Substantia nigra (tissue), 51 donors: ENCODE measurements at places on chromosomes 12 and 14.

- no peak for DNase-seq
These were observed 42.9 kb downstream of the ERH start for GRCh38 chr14:69355154-69355597.

DNA sequence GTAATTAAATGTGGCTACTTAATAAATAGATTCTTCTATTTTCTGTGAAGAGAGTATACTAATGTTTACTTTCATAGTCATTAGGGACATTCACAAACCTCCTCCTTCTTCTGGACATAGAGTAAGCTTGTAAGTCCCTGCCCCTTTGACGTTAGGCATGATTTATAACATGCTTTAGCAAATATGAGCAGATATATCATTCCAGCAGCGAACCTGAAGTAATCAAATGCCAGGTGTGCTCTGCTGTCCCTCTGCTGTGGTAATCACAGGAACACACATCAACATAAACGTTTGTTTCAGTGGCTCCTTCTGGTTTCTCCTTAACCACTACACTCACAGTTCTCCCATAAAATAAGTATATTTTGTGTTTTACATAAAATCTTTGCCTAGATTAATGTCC is 961.8 kb downstream of the FLRT2 start:
- DNase-seq: no peak

- DNase-seq: no peak
These were observed 8.2 kb downstream of the HIF1A start for GRCh38 chr14:61703342-61704129.

- no peak for DNase-seq
These were observed 19.8 kb downstream of the DAD1 start for GRCh38 chr14:22569106-22569736.

GRCh38 chr12:53207042-53207441 is at the start of gene ITGB7:
TSS of gene ITGB7 (minus strand) at chr12:53207251. CDS start at chr12:53200443, 6,808 bp downstream.
- DNase-seq: no peak

DNA sequence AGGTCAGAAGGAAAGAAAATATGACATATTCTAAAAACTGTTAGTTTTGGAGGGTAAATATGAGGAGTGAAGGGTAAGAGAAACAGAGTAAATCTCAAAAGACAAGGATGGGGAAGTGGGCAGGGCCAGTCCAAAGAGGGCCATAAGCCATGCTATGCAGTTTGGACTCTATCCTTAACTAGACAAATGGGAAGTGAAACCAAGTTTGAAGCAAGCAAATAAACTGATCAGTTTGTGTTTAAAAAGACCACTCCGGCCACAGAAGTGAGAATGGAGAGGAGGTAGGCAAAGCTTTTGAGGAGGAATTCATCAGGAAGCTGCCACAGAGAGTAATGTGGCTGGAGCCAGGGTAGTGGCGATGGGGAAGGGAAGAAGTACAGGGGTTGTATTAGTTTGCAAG is 37.5 kb upstream of the DAAM1 start:
- peak; percentile 2 for DNase-seq

GRCh38 chr12:107131832-107132616 is 38.7 kb upstream of the CRY1 start:
- peak; percentile 2 for DNase-seq

- no peak for DNase-seq
These were observed 159.5 kb downstream of the VRK1 start for GRCh38 chr14:96956464-96957239.

GRCh38 chr12:83856803-83857202 is 1055.8 kb downstream of the SLC6A15 start:
- no peak for DNase-seq

DNA sequence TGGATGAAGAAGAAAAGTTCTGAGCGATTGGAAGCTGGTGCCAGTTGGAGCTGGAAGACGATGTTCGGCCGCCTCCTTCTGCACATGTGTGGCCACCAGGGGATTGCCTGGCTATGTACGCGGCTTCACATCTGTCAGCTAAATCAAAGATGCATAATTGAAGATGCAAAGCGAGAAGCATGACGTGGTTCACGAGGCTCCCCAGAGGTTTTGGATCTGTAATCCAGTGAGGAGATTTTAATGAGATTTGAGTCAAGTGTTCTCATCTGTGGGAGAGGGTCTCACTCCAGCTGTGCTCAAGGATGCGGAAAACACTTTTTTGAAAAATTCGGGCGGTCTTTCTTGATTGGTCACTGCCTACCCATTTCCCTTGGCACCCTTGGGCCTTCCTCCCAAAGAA is 94.6 kb downstream of the PAX9 start:
- no peak for DNase-seq
